ENCODE measurements at places on chromosomes 6 and 20. TPM values are rescaled to one million over a fixed set of nuclear protein-coding genes. Genes with fewer than 3 reads are reported as not detected.

The TMEM74B gene
- total RNA-seq, result 0.18 TPM

- no peak overlapping the region for H3K4me3 ChIP-seq
- no peak overlapping the region for H3K27ac ChIP-seq
- DNase-seq, result no peak
- no peaks in the 10 kb centered on the region for H3K36me3 ChIP-seq
Observed at GRCh38 chr6:161815965-161816364, 542.1 kb upstream of the AGPAT4 start.

- H3K27me3 ChIP-seq, result no peaks in the 10 kb centered on the region
- H3K4me1 ChIP-seq, result no peaks in the 10 kb centered on the region
- H3K4me3 ChIP-seq, result no peak overlapping the region
- no peak overlapping the region for H3K27ac ChIP-seq
Observed at GRCh38 chr6:43984442-43985321, 142.6 kb downstream of the MRPL14 start.

The PI16 gene
- total RNA-seq, result 0.20 TPM

The ALDH8A1 gene
- total RNA-seq, result 0.82 TPM

GRCh38 chr6:34595332-34596184 lies 39.4 kb upstream of the SPDEF start:
- H3K36me3 ChIP-seq, result peaks cover 3% of the 10 kb centered on the region
- H3K27me3 ChIP-seq, result no peaks in the 10 kb centered on the region
- no peak overlapping the region for H3K4me3 ChIP-seq
- H3K4me1 ChIP-seq, result peaks cover 10% of the 10 kb centered on the region

DNA sequence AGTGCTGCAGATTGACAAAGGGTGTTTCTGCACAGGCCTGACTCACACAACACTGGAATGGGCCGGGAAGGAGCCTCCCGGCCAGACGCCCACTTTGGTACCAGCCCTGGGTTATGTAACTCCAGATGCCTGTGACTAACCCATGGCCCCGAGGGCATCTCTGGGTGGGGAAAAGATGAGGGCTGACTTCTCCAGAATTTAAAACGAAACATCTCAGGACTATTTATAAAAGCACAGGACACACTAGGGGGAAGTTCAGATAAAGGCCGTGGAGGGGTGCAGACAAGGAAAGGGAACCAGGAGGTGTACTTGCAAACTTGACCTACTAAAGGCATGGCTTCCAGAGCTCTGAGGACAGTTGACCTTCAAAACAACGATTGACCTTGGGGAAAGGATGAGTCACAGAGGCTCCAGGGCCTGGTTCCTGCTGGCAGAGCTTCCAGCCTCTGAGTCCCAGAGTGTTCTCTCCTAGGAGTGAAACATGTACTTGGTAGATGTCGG lies 196.9 kb downstream of the NFATC2 start:
- no peaks in the 10 kb centered on the region for H3K4me1 ChIP-seq
- H3K4me3 ChIP-seq, result no peak overlapping the region
- H3K27ac ChIP-seq, result no peak overlapping the region
- no peak for DNase-seq

GRCh38 chr6:18334251-18334650 lies 52.9 kb upstream of the RNF144B start:
- DNase-seq, result no peak
- H3K27ac ChIP-seq, result no peak overlapping the region
- H3K4me3 ChIP-seq, result no peak overlapping the region
- H3K4me1 ChIP-seq, result no peaks in the 10 kb centered on the region

- H3K36me3 ChIP-seq, result no peaks in the 10 kb centered on the region
- peaks cover 3% of the 10 kb centered on the region for H3K27me3 ChIP-seq
- no peak overlapping the region for H3K27ac ChIP-seq
- DNase-seq, result no peak
Observed at GRCh38 chr6:13166269-13166668, 162.1 kb downstream of the TBC1D7 start.

GRCh38 chr6:37630281-37630799 lies 67.3 kb downstream of the MDGA1 start:
- H3K4me1 ChIP-seq, result no peaks in the 10 kb centered on the region
- H3K36me3 ChIP-seq, result no peaks in the 10 kb centered on the region
- H3K27me3 ChIP-seq, result peaks cover 8% of the 10 kb centered on the region
- H3K4me3 ChIP-seq, result no peak overlapping the region

DNA sequence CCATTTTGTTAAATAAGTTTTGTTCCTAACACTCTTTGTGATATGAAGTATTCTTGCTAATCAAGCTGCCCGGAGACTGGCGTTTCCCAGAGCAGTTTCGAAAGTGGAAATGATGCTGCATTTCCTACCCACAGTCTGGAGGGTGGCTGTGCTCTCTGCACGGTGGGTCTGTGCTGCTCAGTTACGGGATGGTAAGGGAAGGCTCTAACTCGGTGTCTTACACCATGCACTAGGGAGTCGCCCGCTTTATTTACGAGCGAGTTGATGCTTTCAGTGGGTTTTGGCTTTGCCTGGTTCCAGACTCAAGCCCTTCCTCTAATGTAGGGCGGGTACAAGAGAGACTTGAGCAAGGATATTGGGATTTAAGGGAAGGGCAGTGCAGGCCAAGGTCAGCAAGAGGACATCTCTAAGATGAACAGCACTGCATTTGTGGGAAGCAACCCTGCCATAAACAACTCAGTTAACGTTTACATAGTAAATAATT lies 180.1 kb upstream of the AKAP12 start:
- no peaks in the 10 kb centered on the region for H3K27me3 ChIP-seq
- no peak overlapping the region for H3K27ac ChIP-seq
- DNase-seq, result no peak
- no peaks in the 10 kb centered on the region for H3K36me3 ChIP-seq

- no peaks in the 10 kb centered on the region for H3K27me3 ChIP-seq
- no peak overlapping the region for H3K4me3 ChIP-seq
- no peaks in the 10 kb centered on the region for H3K4me1 ChIP-seq
- no peaks in the 10 kb centered on the region for H3K36me3 ChIP-seq
- no peak overlapping the region for H3K27ac ChIP-seq
- no peak for DNase-seq
Observed at GRCh38 chr6:27174958-27175357, 72.5 kb upstream of the PRSS16 start.

- no peak overlapping the region for H3K27ac ChIP-seq
- DNase-seq, result no peak
- H3K27me3 ChIP-seq, result no peaks in the 10 kb centered on the region
- no peaks in the 10 kb centered on the region for H3K4me1 ChIP-seq
Observed at GRCh38 chr6:68307301-68307700, 327.8 kb upstream of the ADGRB3 start.

DNA sequence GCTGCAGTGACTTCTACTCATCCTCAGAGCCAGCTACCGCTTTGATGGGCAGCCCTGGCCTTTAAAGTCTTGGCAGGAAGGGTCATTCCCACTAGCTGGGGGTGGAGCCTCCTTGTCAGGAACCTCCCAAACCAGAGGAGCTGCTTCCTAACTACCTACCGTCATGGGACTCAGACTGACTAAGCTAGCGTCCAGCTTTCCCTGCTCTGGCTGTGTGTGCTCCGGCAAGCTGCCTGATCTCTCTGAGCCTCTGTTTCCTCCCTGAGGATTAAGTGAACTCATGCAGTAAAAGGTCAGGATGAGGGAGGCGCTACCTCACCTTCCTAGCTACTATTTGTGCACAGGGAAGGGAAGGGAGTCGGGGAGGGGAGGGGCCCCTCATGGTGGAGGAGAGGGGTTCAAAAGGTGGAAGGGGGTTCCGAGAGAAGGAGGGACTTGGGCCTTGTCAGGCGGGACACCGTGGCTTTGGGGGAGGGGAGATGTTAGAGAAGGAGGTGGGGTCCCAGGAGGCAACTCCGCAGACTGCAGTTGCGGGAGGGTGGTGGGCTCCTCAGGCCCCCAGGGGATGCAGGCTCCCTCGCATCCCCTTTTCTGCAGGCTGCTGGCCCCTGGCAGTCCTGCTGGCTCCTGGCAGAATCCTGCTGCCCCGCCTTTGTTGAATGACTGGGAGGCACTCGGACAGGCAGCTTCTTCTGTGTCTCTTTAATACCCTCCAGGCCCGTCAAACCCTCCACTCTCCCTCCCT lies 9.8 kb downstream of the DUSP15 start:
- H3K4me1 ChIP-seq, result peaks cover 7% of the 10 kb centered on the region
- no peak overlapping the region for H3K27ac ChIP-seq
- H3K36me3 ChIP-seq, result no peaks in the 10 kb centered on the region
- H3K4me3 ChIP-seq, result peak overlapping the region; percentile 51
- no peak for DNase-seq
- peaks cover 16% of the 10 kb centered on the region for H3K27me3 ChIP-seq

GRCh38 chr20:63273635-63274380 lies 1.2 kb downstream of the ARFGAP1 start:
- no peak for DNase-seq
- peak overlapping the region; percentile 74 for H3K4me3 ChIP-seq
- peaks cover 5% of the 10 kb centered on the region for H3K36me3 ChIP-seq
- no peaks in the 10 kb centered on the region for H3K27me3 ChIP-seq
- H3K4me1 ChIP-seq, result peaks cover 17% of the 10 kb centered on the region

The FBXO9 gene
- total RNA-seq, result 71.2 TPM

The C20orf141 gene
- total RNA-seq, result not detected

DNA sequence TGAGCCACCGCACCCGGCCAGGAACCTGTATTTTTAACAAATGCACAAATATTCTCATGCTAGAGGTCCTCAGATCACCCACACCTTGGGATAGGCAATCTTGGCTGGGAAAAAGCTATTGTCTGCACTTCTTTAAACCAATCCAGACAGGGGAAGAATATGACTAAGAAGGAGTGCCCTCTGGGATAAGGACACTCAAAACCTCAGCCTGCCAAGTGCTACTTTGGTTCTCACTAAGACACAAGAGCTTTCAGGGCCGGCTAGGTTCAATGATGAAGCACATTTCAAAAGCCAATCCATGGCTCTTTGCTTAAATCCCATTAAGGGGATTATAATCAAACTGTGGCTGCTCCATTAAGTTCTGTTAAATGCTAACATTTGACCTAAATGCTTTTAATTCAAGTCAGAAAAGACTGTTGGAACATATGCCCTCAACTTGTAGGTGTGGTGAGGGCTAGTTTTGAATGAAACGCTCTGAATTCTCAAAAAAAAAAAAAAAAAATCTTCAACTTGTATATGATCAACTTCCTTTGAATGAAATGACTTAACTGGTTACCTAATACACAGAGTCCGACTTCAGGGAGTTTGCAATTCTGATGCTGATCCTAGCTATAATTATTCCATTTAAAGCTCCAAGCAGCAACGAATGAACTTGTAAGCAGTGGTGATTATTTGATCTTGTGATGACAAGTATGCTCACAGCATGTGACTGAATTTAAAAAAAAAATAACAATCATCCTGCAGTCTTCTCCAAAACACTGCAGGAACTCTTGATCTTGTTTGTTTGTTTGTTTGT lies 56.6 kb downstream of the SLC23A2 start:
- no peak overlapping the region for H3K27ac ChIP-seq
- H3K27me3 ChIP-seq, result no peaks in the 10 kb centered on the region
- peaks cover 3% of the 10 kb centered on the region for H3K4me1 ChIP-seq
- H3K4me3 ChIP-seq, result no peak overlapping the region
- no peak for DNase-seq
